ENCODE measurements at places on chromosomes 4 and X. TPM values are rescaled to one million over a fixed set of nuclear protein-coding genes. Genes with fewer than 3 reads are reported as not detected.

- no peaks in the 10 kb centered on the region for H3K4me1 ChIP-seq
- H3K27me3 ChIP-seq, result peaks cover 27% of the 10 kb centered on the region
- no peak for DNase-seq
- no peak overlapping the region for H3K27ac ChIP-seq
- H3K36me3 ChIP-seq, result no peaks in the 10 kb centered on the region
Measured at GRCh38 chr4:598925-599324, 22.8 kb upstream of the TMEM271 start.

Gene ELF4
- 28.4 TPM for total RNA-seq

GRCh38 chr4:169617306-169617705 lies 3.1 kb upstream of the CLCN3 start:
- peaks cover 34% of the 10 kb centered on the region for H3K4me1 ChIP-seq
- no peaks in the 10 kb centered on the region for H3K27me3 ChIP-seq
- no peak for DNase-seq
- H3K27ac ChIP-seq, result peak overlapping the region; percentile 61

Gene CYBB
- 15.5 TPM for total RNA-seq

DNA sequence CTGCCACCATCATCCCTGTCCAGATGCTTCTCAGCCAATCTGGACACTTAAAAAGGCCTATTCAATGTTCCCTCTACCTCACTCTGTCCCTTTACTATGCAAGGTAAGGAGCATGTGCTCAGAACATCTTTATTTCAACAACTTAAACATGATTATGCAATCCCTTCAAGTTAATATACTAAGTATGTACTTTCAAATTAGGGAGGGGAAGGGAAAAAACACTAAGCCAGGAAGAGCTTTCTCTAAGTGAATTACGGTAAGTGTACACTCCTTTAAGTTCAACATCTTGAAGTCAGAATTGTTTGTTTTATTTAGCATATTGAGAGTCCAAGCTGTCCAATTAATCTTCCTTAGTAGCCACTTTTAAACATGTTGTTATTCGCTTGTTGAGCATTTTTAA lies 14.1 kb downstream of the SLC10A7 start:
- H3K27me3 ChIP-seq, result no peaks in the 10 kb centered on the region
- DNase-seq, result no peak
- no peak overlapping the region for H3K27ac ChIP-seq
- H3K36me3 ChIP-seq, result peaks cover 10% of the 10 kb centered on the region

Gene NALF2
- 0.13 TPM for total RNA-seq

Gene DCUN1D4
- 30.7 TPM for total RNA-seq

GRCh38 chr4:20598626-20599025 lies 101.6 kb upstream of the PACRGL start:
- no peak overlapping the region for H3K4me3 ChIP-seq
- DNase-seq, result no peak
- peaks cover 8% of the 10 kb centered on the region for H3K27me3 ChIP-seq
- H3K4me1 ChIP-seq, result no peaks in the 10 kb centered on the region
- H3K36me3 ChIP-seq, result no peaks in the 10 kb centered on the region

DNA sequence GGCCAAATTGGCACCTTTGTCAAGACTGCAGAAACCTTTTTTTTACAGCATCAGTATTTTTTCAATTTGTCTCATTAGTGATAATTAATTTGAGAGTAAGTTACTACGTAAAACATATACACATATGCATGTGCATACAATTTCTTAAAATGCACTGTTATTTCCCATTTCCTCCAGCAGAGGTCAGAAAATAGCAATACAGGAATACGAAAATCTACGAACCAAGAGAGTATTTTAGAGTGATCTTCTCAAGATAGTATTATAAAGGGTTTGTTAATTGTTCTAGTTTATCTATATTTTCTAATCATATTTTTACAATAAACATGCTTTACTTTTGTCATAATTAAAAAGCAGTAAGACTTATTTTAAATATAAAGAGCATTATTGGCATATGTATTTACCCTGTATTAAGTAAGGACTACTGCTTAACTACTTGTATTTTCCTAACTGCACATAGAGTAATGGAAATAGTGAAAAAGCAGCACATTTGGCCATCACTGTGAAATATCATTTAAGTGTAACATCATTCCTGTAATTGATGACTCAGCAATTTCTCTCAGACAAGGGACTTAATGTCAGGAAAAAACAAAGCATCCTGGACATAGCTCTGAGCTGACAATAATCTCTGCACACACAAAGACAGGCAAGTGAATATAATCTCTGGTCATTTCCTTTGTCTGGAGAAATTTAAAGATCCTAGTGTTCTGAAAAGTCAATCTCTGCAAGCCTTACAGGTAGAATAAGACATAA lies 45.6 kb downstream of the MAOB start:
- DNase-seq, result no peak
- no peak overlapping the region for H3K27ac ChIP-seq
- H3K27me3 ChIP-seq, result peaks cover 8% of the 10 kb centered on the region
- H3K4me3 ChIP-seq, result no peak overlapping the region
- H3K4me1 ChIP-seq, result no peaks in the 10 kb centered on the region
- H3K36me3 ChIP-seq, result no peaks in the 10 kb centered on the region

All from T-helper 17 cell (primary cell).